ENCODE measurements at places on chromosomes 11 and 22.

GRCh38 chr22:48297296-48297695, 1530.4 kb downstream of the BRD1 start:
- DNase-seq = no peak

- DNase-seq = peak; percentile 33
Measured at GRCh38 chr22:42856179-42856864, 751 bp downstream of the ARFGAP3 start.

- DNase-seq = no peak
Measured at GRCh38 chr11:119974467-119974866, 163.4 kb downstream of the TRIM29 start.

- DNase-seq = no peak
Measured at GRCh38 chr11:8967184-8967583, 2.9 kb upstream of the TMEM9B start.

GRCh38 chr11:134890446-134890845, 478.4 kb upstream of the B3GAT1 start:
- DNase-seq = no peak

DNA sequence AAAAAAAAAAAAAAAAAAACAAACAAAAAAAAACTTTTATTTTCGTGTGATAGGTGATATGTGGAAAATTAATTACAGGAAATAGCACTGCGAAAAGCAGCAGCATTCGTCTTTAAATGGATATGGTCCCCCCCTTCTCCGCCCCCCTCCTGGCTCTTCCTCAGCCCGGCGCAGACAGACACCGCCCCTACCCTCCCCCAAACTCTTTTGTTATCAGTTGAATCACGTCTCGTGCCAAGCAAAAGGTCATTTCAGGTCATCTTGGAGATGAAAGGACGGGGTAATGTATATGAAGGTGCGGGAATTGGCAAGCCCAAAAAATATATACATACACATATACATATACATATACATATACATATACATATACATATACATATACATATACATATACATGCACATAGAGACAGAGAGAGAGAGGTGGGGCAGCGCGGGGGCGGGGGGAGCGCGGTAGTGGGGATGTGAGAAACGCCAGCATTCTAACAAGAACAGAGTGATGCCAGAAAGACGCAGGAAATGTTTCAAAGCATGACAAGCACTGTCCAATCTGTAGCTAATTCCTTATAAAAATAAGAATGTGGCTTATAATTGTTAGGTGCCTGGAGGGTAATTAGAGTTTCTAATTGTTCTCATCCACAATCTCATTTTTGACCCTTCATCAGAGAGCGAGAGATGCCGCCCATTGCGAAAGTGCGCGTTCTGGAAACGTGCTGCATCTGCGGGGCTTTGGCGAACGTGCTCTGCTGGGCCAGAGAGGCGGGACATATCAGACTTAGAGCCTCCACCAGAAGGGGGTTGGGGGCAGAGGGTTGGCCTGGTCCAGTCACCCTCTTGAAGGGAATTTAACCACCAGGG, 214.5 kb upstream of the UBASH3B start:
- peak; percentile 84 for DNase-seq

DNA sequence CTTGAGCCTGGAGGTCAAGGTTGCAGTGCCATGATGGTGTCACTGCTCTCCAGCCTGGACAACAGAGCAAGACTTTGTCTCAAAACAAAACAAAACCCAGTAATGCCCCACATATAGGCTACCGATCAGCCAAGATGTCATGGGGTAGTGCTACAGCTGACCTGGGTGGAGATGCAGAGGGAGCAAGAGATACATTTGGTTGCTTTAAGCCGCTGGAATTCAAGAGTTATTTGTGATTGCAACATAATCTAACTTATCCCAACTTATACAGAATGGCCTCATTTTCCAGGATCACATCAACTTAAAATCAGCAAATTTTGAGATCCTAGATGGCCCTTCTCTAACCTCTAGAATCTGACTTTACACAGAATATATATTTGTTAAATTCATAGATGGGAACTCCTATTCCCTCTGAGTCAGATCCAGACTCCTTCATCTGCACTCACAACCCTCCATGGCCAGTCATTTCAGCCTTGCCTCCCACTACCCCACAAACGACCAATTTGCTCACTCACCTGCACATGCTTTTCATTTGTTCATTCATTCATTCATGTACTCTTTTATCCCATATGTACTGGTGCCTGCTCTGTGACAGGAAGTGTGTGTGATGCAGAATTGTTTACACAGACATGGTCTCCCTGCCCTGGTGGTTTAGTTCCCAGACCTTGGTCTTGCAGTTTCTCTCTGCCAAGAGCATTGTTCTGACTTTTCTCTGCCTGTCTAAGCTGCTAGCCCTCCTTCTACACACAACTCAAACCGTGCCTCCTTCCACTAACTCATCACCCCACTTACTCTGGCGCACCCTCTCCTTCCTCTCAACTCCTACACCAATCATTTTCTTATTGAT, 24.1 kb upstream of the APLNR start:
- no peak for DNase-seq

GRCh38 chr11:70778883-70779282, 380.6 kb downstream of the CTTN start:
- DNase-seq = no peak

DNA sequence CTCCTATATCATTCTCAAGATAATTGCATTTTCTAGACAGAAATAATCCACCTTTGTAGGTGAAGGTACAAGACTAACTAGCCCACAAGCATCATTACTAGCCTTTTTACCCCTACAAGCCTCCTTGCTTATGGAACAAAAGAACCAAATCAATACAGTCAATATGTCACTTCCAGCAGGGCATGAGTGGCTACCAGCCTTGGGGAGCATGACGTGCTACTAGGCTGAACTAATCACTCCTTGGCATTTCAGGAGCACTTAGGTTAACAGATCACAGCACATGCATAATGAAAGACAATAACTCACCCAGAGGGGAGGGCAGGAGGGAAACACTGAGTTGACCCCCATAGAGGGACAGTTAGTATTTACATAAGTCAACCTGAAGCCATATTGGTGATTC, 2.7 kb downstream of the DRD2 start:
- DNase-seq = no peak

DNA sequence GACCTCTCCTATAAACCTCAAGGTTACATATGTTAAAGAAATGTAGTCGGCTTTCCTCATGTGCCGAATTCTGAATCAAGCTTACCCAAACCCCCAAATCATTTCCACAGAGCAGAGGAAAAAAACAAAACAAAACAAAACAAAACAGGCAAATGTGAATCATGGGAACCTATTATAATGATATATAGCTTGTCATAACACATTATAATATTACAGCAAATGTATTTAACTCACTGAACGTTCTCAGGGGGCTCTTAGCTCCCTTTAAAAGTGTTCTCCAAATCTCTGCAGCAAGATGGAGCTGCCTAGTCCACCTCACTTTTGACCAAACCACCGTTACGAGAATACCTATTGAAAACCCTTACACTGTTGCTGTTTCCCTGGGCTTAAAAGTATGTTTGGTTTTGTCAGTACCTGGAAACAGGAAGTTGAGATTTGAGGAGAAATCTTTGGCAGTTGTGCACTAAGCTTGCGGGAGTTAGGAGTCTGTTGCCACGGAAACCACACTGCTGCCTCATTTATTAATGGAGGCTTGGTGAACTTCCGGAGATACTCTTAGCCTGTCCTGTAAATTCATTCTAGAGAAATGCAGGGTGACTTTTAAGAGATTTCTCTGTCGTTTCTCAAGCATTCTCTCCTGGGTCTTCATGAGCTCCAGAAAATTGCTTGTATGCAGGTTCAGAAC, 167.0 kb upstream of the RASSF10 start:
- peak; percentile 82 for DNase-seq

DNA sequence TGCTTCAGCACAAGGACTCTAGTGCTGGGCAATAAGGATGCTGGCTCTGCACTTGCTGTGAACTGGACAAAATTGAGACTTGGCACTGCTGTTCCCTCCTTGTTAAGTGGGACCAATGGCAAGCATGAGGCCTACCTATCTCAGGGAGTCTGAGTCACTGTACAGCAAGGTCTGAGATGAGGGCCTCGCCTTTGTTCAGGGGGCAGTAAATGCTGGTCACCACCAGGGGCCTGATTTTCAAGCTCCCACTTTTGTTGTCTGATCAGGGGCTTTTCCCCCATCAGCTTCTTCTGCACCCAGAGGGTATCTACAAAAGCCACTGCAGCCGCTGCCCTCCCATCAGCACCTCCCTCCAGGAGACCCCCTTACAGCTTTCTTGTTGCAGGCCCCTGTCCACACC, 22.8 kb downstream of the DHCR7 start:
- DNase-seq = no peak

DNA sequence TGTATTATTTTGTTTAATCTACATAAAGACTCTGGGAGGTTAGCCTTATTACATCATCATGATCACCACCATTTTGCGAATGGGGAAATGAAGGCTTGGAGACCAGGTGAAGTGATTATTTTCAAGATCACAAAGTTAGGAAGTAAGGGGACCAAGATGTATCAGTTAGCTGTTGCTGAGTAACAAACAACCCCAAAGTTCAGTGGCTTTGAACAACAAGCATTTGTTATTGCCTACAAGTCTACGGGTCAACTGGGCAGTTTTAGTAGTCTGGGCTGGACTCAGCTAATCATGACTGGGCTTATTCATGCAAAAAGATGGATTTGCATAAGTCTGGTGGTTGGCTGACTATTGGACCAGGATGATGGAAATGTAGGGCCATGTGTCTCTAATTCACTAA, 389.2 kb downstream of the MIAT start:
- no peak for DNase-seq

DNA sequence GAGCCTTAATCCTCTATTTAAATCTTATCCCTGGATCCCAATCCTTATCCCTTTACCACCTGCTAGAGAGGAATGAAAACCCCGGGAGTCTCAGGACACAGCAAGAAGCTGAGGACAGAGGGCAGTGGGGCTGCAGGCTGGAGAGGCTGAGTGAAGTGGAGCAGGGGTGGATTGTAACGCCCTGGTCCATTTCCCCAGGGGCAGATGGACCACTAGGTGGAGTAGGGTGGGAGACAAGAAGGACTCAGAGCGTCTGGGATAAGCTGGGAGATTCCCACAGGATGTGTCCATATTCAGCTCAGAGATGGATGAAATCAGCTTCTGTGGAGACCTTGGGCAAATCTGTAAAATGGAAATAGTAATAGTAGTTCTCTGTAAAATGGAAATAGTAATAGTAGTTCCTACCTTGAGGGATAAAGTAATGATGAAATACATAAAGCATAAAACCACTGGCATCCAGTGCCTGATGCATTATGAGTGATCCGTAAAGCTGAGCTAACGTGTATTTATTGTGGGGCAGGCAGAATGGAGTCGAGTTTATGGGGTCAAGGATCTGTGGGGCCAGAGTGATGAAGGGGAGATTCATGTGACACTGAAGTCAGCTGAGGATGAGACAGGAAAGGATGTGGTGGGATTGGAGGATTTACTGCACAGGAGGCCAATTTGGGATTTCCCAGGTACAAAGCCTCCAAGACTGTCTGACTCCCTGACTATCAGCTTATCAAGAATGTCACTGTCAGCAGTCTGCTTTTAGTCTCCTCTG, 1.9 kb upstream of the ROBO4 start:
- no peak for DNase-seq

GRCh38 chr11:107699371-107700285, 12.2 kb downstream of the SLN start:
- DNase-seq = no peak

GRCh38 chr22:39559456-39560105, 11.0 kb upstream of the CACNA1I start:
- DNase-seq = no peak

- DNase-seq = no peak
Measured at GRCh38 chr11:17410606-17411379, 22.3 kb upstream of the KCNJ11 start.

- DNase-seq = peak; percentile 14
Measured at GRCh38 chr11:74321487-74322188, 10.2 kb upstream of the P4HA3 start.

- no peak for DNase-seq
Measured at GRCh38 chr11:77131560-77131959, 3.5 kb downstream of the MYO7A start.

DNA sequence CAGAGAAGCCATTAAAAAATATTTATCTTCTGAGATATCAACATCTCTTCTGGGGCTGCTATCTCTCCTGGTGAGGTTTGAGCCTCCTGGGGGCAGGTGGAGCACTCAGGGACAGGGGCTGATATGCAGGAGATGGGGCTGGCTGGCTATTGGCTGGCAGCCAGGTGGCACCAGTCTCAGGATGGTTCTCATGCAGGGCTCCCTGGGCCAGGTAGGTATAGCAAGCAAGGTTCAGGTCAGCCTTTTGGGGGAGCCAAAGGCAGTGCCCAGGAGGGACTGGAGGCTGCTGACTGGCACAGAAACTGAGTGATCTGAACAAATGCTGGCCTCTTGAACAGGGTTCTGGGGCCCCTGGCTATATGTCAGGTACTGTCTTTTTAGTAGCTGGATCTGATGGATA, 29.7 kb upstream of the EMSY start:
- no peak for DNase-seq

DNA sequence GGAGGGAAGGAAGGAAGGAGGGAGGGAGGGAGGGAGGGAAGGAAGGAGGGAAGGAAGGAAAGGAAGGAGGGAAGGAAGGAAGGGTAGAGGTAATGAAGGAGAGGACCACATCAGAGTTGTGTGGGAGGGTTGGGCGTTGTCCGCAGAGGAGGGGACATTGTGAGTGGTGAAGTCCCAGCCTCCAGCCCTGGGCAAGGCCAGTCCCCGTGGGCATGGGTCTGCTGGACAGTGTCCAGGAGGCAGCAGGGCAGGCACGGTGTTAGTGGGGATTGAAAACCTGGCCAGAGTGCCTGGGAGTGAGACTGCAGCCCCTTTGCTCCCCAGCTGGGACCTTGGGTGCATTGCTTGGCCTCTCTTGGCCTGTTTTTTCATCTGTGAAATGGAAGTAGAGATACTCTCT, 1462.3 kb downstream of the BRD1 start:
- DNase-seq = no peak

DNA sequence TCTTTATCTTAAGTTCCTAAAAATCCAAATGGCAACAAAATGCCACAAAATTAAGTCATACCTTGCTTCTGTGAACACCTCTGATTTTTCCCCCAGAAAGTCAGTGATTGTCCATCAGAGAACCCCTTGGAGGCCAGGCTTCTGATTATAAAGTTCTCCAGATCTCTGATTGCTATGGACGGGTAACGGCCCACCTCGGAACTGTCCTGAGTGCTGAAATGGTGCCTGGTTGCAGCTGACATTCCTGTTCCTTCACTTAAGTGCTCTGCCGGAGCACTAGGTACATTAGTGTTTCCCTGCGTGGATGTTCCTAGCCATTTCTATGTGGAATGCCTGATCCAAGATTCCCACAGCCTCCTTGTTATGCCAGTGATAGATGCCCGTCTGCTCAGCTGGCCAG, 85.0 kb downstream of the CHST1 start:
- no peak for DNase-seq

- DNase-seq = no peak
Measured at GRCh38 chr11:24198481-24198880, 298.4 kb upstream of the LUZP2 start.
